ENCODE measurements at places on chromosomes 7 and 10.

- no peak for DNase-seq
Measured at GRCh38 chr10:34985823-34986222, 104.3 kb downstream of the CUL2 start.

GRCh38 chr10:93657757-93658156, 44.6 kb downstream of the FRA10AC1 start:
- DNase-seq = no peak

DNA sequence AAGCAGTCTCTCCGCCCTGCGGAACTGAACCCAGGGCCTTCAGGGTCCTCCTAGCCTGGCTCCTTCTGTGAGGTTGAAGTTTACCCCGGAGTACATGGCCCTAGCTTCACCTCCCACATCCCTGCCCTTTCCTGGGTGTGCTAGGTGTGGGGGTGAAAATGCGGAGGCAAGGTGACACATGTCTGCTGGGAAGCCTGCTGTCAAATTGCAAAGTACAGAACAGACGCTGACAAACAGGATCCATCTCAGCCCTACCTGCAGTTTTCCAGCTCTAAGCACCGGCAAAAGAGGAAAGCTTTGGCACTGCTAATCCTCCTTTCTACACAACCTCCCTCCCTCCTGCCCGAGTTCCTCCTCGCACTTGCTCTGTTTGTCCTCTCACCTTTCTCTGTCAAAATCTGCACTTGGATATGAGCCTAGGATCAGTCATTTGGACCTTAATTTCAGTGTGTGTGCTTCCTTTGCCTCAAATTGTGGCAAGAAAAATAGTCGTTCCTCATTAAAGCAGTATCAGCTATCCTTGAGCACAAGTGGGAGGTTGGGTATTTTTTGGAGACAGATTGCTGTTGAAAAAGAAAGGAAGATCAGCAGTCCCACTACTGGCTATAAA, 14.4 kb upstream of the GPR15LG start:
- no peak for DNase-seq

GRCh38 chr7:24755541-24756407, 1.5 kb downstream of the GSDME start:
- peak; percentile 48 for DNase-seq

GRCh38 chr10:125515571-125515970, 167.4 kb downstream of the TEX36 start:
- DNase-seq = no peak

Data from common myeloid progenitor, CD34-positive (primary cell).